Esophagus squamous epithelium (tissue), 5 donors: ENCODE measurements at places on chromosomes 5 and 9.

- no peak for DNase-seq
Observed at GRCh38 chr9:120080849-120081248, 499.1 kb downstream of the CDK5RAP2 start.

GRCh38 chr5:94471521-94471920 lies 146.9 kb downstream of the KIAA0825 start:
- no peak for DNase-seq

- no peak for DNase-seq
Observed at GRCh38 chr9:8653855-8654254, 854.3 kb upstream of the DMAC1 start.

GRCh38 chr5:75046366-75047142 lies 5.8 kb downstream of the GCNT4 start:
- no peak for DNase-seq

- no peak for DNase-seq
Observed at GRCh38 chr9:135345775-135346433, 133.7 kb upstream of the PPP1R26 start.

DNA sequence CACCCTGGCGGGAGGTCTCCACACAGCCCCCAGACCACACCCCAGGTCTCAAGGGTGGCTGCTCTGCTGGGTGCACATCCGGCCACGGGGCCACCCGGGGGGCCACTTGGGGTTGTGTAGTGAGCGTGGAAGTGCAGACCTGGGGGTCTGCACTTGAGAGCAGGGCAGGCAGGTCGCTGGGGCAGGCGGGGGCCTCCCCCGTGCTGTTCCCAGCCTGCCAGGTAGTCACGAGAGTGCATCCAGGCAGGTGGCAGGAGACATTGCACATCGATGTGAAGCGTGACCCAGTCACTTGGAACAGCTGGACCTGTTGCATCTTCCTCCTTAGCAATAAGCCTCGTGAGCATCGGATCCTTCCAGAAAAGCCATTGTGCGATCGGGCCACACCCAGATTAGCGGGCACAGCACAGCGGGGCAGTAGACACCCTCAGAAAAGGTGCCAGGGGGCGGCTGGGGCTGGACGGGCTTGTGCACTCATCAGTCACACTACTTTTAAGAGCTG lies 4.8 kb upstream of the ENTPD8 start:
- DNase-seq = no peak

GRCh38 chr5:8949908-8950307 lies 596.0 kb downstream of the SEMA5A start:
- no peak for DNase-seq

GRCh38 chr5:5665225-5666075 lies 243.0 kb downstream of the ICE1 start:
- no peak for DNase-seq

- no peak for DNase-seq
Observed at GRCh38 chr9:82829818-82830217, 233.1 kb downstream of the RASEF start.

GRCh38 chr5:16446993-16447392 lies 18.6 kb downstream of the ZNF622 start:
- DNase-seq = no peak

- DNase-seq = no peak
Observed at GRCh38 chr9:88433583-88434255, 45.5 kb downstream of the SPIN1 start.

DNA sequence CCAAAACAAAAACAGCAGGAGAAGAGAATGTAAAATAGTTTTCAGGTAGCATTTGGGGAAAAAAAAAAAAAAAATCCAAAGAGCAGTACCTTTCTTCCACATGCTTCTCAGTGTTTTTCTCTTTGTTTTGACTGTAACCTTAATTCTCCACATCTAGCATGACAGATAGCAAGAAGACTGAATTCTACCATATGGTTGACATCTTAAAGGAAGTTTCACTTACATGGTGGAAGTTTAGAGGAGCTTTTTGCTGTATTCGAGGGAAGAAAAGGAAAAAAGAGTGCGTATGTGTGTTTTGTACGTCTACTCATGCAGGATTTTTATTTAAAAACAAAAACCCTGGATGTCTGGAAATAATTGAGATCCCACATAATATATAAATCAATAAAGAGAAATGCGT lies 604.8 kb downstream of the CCDC171 start:
- no peak for DNase-seq

DNA sequence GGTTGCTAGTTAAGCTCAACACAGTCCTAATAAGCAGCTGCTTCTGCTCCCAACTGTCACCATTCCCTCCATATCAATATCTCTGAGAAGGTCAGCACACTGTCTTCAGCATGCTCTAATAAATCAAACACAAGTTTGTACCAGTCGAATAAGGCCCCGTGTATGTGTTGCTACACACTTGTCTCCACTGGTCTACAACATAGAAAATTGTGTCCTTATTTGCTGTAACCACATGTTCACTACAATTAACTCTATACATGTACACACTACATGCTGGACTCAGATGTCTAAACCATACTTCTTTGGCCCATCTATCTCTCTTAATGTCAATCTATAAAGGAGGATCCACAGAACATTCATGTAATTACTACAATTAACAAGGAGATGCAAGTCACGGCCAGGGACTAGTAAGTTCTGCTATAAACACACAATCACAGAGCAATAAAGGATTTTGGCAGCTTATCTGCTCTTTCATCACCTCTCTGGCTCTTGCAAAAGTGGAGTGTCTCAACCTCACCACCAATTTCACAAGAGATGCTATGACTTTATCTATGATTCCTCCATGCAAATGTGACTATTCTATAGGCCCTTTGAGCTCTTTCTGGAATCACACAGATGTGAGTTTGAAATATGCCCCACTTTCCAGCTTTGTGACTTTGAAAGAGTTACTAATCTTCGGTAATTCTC lies 143.9 kb downstream of the SEMA5A start:
- DNase-seq = no peak
